HFFc6 (cell line): ENCODE measurements at places on chromosomes 12 and 14.

DNA sequence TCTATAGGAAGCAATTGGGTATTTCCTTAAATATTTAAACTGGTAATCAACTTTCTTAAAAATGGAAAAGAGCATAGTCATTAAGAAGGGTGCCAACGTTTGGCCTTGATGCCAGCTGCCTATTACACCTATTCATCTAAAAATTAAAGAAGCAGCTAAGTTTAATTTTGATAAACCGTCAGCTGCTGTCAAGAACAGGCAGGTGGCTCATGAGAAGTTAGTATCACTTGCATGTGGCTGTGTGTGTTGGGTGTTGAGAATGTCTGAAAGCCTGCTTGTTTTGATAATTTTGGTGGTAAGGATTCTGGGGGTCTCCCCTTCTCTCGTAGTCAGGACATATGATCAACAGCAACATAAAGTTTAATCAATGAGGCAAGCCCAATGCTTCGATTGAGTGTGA is 6.5 kb downstream of the GLRX5 start:
- DNase-seq, result no peak

DNA sequence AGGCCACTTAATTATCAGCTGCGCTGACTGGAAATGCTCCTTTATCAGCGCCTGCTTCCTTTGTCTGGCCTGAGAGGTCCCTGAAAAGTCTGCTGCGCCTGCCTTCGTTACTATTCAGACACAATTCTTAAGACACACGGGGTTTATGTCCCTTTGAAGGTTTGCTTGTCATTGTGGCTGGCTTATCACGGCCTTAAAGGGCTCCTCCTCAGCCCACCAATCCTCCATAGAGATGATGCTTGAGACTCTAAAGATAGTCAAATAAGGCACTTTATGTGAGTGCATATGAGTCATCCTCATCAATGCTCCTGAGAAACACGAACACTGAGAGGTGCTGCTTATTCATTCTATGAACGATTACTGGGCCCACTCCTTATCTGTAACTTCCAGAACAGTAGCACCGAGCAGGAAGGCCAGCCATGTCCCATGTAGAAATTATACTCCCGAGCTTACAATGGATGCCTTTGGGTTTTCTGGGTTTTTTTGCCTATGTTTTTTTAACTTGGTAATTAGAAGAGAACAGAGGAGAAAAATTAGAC is 1268.2 kb upstream of the TMEM132C start:
- DNase-seq, result no peak

- DNase-seq, result no peak
These were observed at the start of gene KSR2 for GRCh38 chr12:117968826-117969659. TSS of gene KSR2 (minus strand) at chr12:117968990. CDS start at chr12:117968255, 735 bp downstream.

- no peak for DNase-seq
These were observed 501.0 kb downstream of the RERGL start for GRCh38 chr12:17588968-17589367.

DNA sequence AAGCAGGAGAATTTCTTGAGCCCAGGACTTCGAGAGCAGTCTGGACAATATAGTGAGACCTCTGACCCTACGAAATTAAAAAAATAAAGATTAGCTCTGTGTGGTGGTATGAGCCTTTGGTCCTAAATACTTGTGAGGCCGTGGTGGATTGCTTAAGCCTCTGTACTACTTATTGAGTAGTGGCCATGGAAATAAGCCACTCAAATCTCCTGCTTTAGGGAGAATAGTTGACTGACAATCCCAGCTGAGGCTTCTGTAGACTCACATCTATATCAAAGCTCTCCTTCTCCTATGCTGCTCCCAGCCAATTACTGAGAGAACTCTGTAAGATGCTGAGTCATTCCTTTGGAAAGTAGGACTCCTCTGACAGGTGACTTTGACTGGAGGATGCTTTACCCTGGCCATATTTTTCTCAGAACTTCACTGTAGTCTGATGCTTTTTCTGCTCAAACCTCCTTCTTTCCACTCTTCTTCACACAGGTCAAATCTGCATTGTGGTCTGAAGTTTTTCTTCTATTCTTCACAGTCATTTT is 420.2 kb downstream of the SLC6A15 start:
- DNase-seq, result no peak

- no peak for DNase-seq
These were observed 242.7 kb upstream of the E2F7 start for GRCh38 chr12:77308056-77308455.

DNA sequence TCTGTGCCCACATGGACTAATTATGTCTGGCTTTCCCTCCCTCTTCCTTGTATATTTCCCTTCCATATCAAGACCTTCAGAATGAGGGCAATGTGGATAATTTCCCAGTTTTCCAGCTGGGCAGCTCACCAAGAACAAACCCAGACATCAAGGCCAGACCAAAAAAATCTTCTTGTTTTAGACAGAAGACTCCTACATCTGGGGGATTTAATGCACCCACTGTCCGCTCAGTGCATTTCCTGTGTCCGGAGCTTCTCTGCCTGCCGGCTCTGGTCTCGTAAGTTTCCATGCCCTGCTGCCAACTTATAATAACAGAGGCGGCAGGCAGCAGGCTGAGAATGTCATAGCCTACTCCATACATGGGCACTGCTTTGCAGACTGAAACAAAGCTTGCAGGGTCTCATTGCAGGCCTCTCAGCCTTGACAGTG is 207.2 kb upstream of the BCL2L14 start:
- no peak for DNase-seq
